RPMI7951 (cell line): ENCODE measurements at places on chromosomes 2 and 18.

- no peak for DNase-seq
Observed at GRCh38 chr2:1676091-1676912, 68.0 kb downstream of the PXDN start.

DNA sequence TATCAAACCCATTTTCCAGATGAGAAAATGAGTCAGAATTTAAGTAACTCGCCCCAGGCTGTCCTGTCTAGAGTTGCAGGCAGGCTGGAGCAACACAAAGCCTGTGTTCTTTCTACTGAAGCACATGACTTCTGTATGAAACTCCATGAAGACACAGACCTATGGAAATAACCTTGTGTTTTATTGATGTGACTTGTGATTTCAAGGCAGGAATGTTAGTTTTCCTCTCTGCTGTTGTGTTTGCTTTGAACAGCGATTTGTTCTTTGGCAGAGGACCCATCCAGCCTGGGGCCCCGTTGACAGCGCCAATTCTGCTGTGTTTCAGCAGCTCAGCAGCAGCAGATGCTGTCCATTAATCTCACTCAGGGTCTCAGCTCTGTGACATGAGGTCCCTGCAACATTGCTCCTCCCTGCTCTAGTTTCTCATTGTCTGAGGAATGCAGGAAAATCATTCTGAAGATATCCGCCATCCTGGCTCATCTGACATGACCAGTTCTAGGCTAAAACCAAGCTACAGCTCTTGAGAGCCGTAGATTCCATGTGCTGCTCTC is 344.3 kb upstream of the RAB12 start:
- peak; percentile 24 for DNase-seq

DNA sequence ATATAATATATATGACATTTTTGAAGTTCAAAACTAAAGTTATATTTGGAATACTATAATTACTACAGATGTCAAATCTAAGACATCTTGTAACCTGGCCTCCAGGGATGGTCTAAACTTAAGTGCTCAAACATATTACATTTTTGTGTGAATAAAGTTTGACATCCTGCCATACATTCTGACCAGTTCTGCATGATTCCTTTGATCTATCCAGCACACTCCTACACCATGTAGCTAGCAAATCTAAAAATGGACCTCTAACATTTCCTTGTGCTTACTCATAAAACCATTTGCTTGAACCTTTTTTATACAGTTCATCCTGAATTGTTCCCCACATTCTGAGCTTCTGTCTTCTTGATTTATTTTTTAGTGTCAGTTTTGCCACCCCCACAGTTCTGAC is 294.3 kb upstream of the ZNF804A start:
- no peak for DNase-seq

GRCh38 chr2:222708274-222708710 is 36.8 kb downstream of the MOGAT1 start:
- peak; percentile 74 for DNase-seq

GRCh38 chr2:145930318-145930717 is 1410.4 kb upstream of the ZEB2 start:
- DNase-seq: no peak

DNA sequence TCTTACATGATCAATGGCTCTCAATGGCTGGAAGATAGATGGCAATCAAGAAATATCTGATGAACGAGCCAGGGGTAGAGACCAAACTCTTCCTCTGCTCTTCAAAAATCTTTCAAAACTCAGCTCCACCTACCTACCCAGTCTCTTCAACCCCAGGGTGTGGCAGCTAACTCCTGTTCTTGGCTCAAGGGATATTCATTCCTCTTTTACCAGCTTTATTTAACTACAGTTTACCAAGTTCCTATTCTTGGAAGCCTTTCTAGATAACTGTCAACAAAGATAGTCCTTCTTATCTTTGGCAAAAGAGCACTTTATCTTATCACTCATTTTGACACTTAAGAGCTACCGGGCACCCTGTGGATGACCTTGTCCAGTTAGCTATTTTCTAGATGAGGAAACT is 36.3 kb downstream of the EPHA4 start:
- DNase-seq: no peak

GRCh38 chr2:176291809-176292283 is 22.6 kb downstream of the MTX2 start:
- DNase-seq: peak; percentile 11

DNA sequence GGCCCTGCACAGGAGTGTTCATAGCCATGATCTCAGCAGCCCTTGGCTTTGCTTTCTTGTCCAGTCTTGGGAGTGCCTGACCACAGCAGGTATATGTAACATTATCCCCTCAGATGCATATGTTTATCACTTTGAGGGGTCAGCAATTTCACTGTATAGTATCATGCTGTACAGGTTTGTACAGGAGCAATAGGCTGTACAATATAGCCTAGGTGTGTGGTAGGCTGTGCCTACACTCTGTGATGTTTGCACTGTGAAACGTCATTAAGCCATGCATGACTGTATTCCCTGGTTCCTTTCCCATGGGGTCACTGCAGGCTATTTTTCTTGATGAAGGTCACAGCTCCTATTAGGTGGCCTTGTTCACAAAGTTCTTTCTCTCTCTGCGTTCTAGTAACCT is 4.7 kb upstream of the IL36G start:
- DNase-seq: no peak

- DNase-seq: no peak
Observed at GRCh38 chr2:210555555-210555954, 844 bp upstream of the CPS1 start.

DNA sequence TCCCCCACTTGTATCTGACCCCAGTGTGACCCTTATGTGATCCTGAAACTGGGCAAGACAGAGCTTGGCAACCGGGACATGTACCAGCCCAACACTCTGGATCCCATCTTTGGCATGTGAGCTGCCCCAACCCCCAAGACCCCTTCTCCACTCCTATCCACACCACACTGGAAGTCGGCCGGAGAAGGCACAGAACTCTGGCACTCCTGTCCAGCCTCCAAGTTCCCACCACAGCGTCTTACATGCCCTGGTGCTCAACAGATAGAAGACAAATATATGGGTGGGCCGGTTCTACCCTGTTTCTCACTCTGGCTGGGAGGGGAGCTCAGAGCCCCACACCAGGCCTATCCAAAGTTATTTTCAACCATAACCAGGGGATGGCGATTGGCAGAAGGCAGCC is 40.8 kb downstream of the LMAN2L start:
- DNase-seq: no peak

- no peak for DNase-seq
Observed at GRCh38 chr2:237258116-237258515, 155.8 kb downstream of the COL6A3 start.

DNA sequence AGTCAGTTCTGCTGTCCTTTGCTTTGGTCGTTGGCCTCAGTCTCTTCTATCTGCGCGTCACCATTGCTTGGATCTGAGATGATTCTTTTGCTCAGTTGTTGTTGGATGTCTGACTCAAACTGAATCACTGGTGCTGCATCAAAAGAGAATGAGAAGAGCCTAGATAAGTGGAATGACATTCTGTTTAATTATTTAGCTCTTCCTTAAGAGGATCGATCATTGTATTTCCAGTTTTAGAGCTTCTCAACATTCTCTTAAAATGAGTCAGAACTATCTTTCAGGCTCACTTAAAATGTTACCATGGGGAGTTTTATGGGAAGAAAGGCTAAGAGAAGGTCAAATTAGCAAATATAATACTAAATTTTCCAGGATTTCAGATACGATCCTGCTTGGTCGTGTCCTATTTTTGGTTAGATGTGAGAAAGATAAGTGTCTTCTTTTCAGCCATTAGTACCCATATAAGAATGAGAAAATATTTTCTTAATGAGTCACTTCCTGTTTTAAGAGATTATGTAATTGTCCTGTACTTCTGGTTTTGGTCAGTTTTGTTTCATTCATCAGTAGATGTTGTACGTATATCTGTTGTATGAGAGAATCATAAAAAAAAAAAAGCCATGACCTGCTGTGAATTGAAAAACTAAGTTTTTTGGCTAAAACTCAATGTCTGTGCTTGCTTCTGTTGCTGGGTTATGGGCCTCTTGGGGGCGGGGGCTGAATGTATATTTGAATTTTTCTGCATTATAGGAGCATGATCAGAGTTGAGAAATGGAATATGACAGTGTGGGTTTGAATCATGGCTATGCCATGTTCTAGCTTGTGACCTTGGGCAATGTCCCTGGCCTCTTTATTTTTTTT is 31.6 kb upstream of the CASP10 start:
- peak; percentile 86 for DNase-seq

DNA sequence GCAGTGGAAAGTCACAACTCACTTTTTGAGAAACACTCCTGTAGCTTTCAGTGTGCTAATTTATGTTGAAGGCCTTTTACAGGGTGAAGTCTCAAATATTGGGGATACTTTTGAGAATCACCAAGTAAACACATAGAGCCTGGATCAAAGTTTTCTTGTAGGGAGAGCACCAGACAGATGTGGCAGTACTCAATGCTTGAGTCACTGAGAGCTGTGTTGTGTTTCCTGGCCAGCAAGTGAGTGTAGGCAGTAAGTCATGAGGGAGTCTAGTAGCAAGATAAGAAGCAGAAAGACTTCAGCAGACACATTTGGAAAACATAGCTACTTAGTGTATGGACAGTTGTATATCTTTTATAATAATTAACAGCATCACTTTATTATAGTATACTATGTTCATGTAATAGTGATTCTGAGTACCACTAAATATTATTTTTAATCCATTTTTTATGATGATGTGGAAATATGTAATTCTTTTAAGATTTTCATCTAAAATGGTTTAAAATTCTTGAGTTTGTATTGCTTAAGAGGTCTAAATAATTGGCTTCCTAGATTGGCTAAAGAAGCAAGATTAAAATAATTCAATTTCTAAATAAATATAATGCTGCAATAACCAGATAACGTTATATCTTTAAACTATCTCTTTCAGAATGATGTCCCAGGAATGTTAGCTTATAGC is 12.8 kb downstream of the PSMD1 start:
- DNase-seq: peak; percentile 10

DNA sequence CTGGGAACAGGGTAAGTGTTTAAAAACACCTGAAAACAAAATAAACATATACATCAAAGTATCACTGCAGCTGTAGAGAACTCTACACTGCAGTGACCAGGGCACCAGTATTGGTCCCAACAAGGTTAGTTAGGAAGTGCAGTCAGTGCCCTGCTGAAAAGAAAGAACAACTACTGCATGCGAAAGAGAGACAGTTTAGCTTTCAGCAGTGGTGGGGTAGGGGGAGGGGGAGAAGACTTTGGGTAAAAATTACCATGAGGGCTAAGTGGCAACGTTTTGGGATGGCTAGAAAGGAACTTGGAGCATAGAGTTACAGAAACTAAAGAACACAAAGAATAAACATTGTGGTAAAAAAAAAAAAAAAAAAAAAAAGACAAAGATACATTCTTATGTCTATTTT is 112.1 kb downstream of the UPP2 start:
- DNase-seq: no peak

- DNase-seq: peak; percentile 13
Observed at GRCh38 chr2:118748245-118748885, 99.1 kb downstream of the EN1 start.

- DNase-seq: peak; percentile 4
Observed at GRCh38 chr2:197804758-197805714, 643 bp downstream of the PLCL1 start.

DNA sequence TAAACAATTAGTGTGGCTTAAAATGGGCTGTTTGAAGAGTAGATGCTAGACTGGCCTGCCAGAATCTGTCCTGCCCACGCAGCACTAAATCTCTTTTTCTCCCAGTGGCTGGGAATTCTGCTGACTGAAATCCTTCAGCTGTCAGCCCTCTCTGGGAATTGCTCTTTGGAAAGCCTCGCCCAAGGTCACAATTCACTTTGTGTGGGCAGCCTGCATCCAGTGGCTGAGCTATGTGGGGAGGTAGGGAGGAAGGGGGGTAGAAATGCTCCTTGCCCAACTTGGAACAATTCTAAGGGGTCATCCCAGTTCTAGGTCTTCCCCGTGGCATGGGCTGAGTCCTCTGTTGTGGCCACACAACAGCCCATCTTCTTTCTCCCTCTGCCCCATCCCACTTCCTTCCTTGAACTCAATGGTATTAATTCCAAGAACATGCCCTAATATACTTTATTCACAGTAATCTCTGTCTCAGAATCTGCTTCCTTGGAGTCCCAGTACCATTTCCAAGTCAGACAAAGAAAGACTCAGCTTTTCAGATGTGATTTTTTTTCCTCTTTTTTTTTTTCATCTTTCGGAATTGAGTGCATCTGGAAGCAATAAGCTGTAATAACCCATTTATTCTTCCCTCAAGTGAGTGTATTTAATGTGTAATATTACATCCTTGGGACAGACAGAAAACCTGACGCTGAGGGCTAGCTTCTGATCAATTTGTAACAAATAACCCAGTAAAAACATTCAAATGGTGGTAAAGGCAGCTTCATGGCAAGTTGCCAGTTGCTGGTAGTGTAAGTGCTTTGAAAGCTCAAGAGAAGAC is 189.4 kb downstream of the GPD2 start:
- DNase-seq: no peak

GRCh38 chr18:23263551-23264235 is 128.4 kb downstream of the CABLES1 start:
- no peak for DNase-seq

DNA sequence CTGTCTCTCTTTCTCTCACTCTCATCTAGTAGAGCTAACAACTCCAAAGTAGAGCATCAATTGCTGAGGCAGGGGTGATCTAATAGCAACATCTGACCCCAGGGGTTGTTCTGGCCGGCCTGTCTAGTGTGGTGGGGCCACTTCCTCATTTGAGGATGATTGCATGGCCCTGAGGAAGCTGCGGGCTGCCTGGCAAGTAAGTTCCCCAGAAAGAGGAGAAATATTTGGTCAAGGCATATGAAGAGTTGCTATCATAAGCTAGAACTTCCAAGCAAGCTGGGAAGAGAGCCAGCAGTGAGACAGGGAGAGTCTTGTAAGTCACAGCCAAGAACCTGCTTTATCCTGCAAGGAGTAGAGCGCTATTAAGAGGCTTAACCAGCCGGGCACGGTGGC is 50.8 kb upstream of the TMEM87B start:
- no peak for DNase-seq

DNA sequence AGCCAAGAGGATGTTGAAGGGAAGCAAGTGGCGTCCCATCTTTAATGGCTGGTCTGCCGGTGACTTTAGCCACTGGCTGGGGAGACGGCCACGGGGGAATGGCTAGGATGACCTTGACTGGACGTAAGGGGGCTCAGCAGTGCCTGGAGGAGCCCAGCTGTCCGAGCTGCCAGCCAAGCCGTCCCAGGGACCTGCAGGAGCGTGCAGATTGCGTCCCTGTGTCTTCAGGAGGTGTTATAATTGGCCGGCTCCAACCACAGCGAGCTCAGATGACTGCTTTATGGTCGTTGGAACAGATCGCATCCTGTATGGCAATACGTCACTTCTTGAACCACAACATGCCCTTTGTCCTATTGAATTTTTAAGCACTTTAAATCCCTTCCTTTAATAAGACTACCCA is 204.6 kb downstream of the EIPR1 start:
- DNase-seq: no peak

DNA sequence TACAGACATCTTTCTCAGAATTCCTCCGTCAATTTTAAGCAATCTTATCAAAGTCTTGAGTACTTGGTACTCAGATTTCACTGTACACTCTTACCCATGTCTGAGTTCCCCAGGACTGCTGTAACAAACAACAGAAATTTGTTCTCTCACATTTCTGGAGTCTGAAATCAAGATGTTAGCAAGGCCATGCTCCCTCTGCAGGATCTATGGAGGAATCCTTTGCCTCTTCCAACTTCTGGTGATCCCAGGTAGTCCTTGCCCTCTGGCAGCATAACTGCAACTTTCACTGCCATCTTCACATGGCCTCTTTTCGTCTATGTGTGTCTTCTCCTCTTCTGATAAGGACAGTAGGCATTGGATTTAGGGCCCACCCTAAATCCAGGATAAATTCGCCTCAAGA is 17.1 kb upstream of the CACNB4 start:
- no peak for DNase-seq
